ENCODE measurements at places on chromosomes 2 and 18. TPM values are rescaled to one million over a fixed set of nuclear protein-coding genes. Genes with fewer than 3 reads are reported as not detected.
A peak's percentile ranks its signal among the peaks of the same experiment; 100 is the strongest.

The TUBA3E gene
- total RNA-seq: not detected

The DES gene
- 4.7 TPM for total RNA-seq

The DSC2 gene
- 0.82 TPM for total RNA-seq

The TRIM43 gene
- not detected for total RNA-seq

The RND3 gene
- total RNA-seq: 321 TPM

The WNT6 gene
- not detected for total RNA-seq

The ALPP gene
- total RNA-seq: not detected

- DNase-seq: no peak
Observed at GRCh38 chr2:167471734-167472133, 583.5 kb downstream of the XIRP2 start.

- no peak for DNase-seq
Observed at GRCh38 chr2:167103028-167103756, 214.9 kb downstream of the XIRP2 start.

DNA sequence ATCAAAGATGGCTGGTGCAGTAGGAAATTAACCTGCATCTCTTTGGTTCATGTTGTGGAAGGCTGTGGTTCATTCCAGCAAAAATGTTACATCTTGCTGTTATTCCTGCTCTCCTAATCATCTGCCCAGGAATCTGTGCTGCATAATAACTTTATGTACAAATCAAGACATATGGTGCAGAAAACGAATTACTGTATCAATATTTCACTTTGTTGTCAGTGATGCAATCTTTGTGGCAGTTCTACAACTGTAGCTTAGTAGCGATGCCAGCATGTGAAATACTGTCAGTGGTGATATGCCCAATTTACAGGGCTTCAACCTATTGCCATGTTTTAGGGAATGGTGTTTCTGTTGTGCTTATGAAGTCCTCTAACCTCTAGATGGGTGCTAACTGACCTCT, 1114.7 kb downstream of the SOCS6 start:
- DNase-seq: no peak

DNA sequence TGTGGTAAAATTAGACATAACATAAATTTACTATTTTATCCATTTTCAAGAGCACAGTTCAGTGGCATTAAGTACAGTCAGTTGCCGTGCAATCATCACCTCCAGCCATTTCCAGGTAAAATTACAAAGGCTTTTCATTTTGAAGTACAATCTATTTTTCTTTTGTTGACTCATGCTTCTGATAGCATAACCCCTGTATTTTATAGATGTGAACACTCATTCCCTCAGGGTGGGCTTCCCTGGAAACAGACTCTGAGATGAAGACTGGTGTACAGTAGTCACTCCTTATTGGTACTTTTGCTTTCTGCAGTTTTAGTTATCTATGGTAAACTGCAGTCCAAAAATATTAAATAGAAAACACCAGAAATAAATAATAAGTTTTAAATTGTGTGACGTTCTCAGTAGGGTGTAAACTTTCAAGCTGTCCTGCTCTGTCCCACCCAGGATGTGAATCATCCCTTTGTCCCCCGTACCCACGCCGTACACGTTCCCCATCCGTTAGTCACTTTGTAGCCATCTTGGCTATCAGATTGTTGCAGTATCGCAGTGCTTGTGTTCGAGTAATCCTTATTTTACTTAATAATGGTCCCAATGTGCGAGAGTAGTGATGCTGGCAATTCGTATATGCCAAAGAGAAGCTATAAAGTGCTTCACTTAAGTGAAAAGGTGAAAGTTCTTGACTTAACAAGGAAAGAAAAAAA, 41.1 kb upstream of the NAB1 start:
- DNase-seq: no peak

- no peak for DNase-seq
Observed at GRCh38 chr18:31146809-31147208, 15.8 kb downstream of the DSC1 start.

- DNase-seq: peak; percentile 72
Observed at GRCh38 chr2:74532222-74532621, 2.5 kb downstream of the HTRA2 start.

GRCh38 chr2:1246239-1246638, 167.0 kb upstream of the TPO start:
- no peak for DNase-seq

GRCh38 chr2:193808877-193809276, 1614.1 kb upstream of the TMEFF2 start:
- DNase-seq: no peak

DNA sequence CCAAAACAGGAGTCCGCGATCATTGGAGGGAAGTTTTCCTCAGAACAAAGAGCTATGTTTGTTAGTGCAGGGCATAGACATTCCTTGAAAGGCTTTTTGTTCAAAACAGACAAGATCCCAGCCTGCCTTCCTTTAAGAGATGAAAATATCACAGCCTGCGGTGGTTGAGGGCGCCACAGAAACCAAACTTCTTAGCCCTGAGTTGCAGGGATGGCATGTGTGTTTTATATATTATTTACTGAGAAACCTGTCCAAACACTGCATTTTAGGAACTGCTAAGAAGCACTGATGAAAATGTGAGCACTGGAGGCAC, 57.5 kb upstream of the TMEM178A start:
- DNase-seq: no peak

DNA sequence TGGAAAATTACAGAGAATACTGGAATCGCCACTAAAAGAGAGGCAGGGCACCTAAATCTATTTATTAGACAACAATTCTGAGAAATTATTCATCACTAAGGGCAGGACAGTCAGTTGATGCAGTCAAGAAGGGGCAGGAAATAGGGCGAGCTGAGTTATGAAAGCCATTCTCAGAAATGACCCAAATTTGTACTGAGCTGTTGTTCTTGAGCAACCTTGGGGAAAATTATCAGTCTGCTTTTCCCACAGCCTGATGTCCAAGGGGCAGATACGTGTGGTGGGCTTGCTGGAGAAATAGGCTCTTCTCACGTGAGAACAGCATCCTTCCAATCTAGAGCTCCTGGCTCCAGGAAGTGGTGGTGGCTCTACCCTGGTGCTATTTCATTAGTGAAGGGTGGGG, 38.6 kb downstream of the STON1 start:
- no peak for DNase-seq

DNA sequence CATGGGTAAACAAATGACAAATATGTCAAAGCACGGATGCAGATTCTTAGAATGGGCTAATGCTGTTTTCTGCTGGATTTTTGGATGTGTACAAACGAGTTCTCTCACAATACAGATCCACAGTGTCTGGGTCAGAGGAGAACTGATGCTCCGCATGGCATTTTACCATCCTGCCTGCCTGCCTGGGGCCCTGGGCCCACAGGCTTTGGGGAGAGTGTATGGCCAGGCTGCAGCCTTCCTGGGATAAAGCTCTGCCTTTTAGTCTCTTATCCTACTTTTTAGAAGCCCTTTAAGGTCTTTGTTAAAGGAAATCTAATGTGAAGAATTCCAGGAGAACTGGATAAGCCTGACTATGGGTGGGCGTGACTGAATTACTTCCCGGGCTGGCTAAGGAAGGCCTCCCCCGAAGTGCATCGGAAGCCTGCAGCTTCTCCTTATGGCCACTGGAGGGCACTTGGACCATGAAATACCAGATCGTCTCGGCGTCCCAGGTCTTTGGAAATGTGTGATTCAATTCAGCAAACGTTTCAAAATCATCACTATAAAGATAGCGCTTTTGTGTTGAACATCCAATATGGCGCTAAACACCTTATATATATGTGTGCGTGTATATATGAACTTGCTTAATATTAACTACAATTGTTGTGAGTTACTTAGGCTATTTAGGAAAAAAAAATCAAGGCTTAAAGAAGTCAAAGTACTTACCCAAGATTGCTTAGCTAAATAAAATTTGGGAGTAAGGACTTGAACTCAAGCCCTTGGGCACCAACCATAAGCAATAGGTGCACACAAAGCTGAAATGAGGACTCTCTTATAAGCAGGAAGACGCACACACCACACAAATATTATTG, 15.2 kb upstream of the DNPEP start:
- DNase-seq: peak; percentile 92

DNA sequence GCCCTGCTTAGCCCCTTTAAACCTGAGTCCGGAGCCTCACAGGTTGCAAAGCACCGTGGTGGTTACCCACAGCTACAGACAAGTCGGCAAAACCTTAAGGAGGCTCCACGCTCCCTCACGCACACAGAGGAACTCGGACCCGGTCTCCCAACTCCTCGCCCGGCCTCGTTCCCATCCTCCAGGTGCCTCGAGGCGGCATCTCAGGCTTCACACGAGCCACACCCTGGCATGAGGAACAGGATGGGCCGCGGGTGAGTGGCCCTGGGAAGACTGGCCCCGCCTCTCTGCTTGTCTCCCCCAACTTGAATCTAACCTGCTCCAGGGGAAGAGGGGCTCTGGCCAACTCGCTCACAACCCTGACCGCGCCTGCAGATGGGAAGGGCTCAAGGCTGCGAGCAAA, 97.4 kb downstream of the EIPR1 start:
- no peak for DNase-seq

DNA sequence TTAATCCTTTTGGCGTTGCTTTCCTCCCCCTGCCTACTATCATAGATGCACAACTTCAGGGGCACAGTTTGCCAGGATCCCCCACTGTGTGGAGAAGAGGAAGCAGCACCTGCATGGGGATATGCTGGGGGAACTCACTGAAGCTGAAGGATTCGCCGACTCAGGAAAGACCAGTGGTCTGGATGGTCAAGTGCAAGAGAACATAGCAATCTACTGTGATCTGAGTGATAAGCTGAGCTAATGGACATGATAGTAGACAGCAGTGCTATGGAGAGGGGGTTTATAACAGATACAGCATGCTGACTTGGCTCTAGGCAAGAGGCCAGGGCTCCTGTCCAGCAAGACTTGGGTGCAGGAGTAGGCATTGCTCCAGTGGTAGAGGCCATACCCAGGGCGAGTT, 124.4 kb upstream of the NRP2 start:
- DNase-seq: no peak

DNA sequence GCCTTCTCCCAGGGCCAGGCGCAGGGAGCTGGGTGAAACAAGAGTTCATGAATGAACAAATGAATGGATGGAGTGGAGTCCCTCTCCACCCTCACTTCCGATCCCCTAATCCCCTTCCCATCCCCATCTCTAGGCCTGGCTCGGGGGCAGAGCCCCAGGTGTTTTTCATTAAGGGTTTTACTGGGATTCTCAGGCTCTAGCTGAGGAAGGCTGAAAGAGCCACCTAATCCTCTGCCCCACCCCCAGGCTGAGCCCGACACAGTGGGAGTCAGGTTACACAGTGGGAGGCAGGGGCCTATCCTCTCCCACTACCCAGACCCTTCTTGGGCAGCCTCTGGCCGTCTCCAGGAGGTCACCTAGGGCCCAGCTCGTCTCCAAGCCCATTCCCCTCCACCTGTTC, 36.1 kb downstream of the SDC1 start:
- no peak for DNase-seq

GRCh38 chr2:133986081-133986837, 267.6 kb upstream of the MGAT5 start:
- DNase-seq: peak; percentile 60

DNA sequence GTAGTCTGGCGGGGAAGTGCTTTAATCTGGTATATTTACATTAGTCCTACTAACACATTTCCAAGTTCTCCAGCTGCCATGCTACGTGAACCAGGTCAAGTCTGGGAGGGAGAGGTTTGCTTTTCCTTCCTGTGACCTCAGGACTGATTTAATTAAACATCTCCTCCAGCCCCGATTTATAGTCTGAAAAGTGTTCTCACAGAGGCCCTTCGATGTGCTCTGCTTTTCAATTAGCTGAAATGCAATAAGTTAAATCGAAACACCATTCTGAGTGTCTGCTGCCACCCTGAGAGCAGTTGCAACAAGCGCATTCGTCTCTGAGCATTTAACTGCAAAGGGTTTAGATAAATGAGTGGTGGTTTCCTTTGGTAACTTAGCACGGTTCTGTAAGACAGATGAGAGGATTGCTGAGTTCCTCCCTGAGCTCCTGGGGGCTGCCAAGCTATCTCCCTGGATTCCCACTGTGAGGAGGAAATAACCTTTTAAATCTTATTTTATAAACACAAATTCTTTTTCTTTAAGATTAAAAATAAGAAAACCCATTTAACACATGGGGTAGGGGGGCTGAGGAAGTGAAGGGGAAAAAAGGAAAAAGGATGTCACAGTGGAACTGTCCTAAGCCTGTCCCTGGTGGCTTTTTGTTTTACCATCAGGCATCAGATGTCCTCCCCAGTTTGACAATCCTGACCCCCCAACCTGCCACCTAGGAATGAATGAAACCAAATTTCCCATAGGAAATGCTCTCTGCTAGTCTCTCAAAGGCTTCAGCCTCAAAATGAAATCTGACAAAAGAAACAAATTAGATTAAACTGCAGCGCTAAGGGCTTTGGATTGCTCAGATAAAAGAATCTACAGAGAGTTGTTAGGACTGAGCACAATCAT, 56.5 kb upstream of the CREB1 start:
- peak; percentile 92 for DNase-seq

GRCh38 chr2:50649626-50650402, 382.1 kb downstream of the NRXN1 start:
- DNase-seq: no peak

GRCh38 chr2:143284087-143284675, 155.0 kb downstream of the ARHGAP15 start:
- peak; percentile 49 for DNase-seq

All from fibroblast of the aortic adventitia (primary cell).